Activated gamma-delta T cell (primary cell): ENCODE measurements at places on chromosomes 11 and 22.

GRCh38 chr11:2779499-2779980 lies 79.7 kb upstream of the KCNQ1OT1 start:
- no peak for DNase-seq

DNA sequence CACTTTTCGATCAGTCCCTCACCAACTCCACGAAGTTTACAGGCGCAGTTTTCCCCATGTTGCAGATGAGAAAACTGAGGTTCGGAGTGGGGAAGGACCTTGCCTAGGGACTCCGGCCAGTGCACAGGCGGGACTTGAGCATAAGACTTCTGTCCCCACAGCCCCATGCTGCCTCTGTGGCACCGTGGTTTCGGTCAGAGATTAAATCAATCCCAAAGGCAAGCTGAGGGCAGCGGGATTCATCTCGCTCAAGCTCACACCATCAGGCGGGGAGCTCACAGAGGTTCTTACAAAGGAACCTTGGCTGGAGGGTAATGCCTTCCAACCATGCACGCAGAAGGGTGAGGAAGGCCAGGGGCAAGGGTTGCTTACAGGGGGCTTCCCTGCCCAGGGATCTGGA lies 115.5 kb downstream of the PHF21B start:
- no peak for DNase-seq

DNA sequence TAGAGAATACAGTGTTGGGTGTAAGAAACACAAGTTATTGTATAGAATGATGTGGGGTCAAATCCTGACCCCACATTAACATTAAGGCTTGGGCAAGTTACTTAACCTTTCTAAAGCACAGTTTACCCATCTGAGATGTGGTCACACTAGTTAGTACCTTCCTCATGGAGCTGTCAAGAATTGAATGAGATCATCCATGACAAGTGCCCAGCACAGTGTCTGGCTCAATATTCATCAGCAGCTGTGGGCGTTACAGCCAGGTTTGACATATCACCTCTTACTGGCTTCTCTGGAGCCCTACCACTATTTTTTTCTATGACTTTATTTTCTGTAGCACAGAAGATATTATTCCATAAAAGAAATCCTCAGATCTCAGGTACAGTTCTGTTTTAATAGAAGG lies 57.2 kb downstream of the SC5D start:
- no peak for DNase-seq

DNA sequence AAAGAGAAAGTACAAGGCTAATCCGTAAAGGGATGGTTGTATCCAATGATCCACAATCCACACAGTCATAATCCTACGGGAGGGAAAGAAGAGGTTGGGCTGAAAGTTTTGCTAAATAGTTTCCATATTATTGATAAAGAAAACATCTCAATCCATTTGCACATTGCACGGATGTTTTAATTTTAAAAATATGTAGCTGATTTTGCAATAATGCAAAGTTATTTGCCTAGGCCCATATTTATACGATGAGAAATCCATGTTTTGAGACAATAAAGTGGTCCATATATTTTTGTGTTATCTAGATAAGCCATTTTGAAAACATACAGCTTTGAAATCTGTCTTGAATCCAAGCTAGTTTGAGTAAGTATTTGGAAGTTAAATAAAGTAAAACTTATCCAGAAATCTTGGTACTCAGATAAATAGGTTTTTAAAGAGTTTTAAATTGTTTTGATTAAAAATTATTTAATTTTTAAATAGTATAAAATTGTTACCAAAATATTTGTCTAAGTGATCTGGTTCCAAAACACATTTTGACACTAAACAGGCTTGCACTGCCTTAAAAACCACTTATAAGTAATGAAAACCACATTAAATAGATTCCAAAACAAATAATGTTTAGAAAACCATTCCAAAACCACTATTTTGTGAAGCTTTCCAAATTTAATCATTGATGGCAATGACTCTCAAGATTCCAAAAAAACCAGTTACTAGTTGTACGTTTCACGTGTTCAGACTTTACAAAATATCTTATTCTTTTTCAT lies 38.2 kb upstream of the PAMR1 start:
- no peak for DNase-seq

DNA sequence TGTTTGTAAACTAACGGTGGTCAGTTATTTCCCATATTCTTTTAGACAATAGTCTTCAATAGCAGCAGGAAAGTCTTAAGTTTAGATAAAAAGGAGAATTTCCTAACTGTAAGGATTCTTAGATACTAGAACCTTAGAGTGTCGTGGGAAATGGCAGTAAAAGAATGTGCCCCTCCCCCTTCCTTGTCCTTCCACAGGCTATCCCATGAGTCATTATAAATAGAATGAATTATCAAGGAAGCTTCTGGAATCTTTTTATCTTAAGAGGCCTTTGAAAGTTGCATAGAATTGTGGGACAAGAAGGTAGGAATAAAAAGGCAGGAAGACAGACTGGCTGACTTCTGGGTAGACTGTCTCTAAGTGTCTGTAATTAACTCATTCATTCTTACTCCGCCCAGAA lies 165.2 kb upstream of the TBCEL start:
- DNase-seq: no peak

DNA sequence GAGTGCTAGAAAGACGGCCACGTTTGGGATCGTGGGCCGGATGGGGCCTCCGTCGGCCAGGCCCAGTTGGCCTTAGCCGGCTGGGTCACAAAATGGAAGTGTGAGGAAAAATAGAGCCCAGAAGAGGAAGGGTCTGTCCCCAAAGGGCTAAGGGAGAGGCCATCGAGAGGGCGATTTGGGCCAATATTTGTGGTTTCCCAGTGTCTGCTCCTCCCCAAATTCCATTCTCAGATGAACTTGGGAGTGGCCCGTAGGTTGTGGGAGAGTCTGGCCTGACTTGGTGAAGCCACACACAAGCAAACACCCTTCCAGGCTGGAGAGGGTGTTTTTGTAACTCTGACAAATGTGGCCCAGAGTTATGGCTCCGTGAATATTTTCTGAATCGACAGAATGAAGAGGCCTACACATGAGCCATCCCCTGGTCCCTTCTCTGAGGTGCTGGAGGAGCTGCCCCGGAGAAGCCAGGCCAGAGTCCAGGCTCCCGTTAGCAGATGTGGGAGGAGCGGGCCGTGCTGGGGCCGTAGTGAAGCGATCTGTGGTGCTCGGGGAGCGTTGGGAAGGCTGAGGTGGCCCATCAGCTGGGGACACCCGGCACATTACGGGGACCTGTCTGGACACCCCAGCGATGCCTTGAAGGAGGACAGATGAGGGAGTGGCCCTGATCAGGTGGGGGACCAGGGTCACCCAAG lies 73.5 kb upstream of the PPARA start:
- DNase-seq: no peak

- no peak for DNase-seq
Observed at GRCh38 chr22:46071451-46072109, 78.7 kb upstream of the PPARA start.

GRCh38 chr22:28742562-28742962 lies 723 bp downstream of the HSCB start:
- no peak for DNase-seq

DNA sequence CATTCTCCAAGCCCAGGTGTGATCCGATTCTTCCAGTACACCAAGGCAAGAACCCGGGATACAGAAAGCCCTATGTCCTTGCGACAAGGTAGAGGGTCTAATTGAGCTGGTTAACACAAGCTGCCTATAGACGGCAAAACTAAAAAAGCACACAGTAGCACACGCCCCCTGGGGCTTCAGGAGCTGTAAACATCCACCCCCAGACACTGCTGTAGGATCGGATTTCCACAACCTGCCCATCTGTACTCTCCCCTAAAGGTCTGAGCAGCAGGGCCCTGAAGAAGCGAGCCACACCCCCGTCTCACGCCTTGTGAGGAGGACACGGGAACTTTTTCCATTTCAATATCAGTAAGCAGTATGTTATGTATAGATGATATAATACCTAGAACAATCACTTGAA lies 624.7 kb downstream of the BUD13 start:
- DNase-seq: no peak

DNA sequence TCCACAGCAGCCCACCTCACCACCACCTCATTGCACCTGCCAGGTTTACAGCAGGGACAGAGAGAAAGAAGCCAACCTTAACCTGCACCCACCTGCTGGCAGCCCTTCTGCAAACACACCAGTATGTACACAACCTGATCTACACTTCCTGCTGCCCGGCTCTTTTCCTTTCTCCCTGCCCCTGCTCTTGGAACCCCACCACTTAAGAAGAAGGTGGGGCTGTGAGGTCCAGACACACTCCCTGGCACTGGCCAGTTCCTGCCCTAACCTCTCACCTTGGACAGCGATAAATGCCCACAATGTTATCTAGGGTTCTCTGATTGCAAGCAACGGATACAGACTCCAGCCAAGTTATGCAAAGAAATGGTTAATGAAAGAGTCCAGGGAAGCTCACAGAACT lies 10.8 kb upstream of the SLC35C1 start:
- no peak for DNase-seq

DNA sequence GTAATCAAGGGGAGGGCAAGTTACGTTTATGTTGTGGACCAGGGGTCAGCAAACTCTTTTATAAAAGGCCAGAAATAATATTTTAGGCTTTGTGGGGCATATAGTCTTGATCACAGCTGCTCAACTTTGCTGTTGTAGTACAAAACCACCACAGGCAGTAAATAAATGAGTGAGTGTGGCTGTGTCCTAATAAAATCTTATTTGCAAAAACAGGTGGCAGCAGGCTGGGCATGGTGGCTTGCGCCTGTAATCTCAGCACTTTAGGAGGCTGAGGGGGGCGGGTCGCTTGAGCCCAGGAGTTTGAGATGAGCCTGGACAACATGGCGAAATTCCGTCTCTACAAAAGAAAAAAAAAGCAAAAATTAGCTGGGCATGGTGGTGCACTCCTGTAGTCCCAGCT lies 57.9 kb upstream of the NUP160 start:
- no peak for DNase-seq

DNA sequence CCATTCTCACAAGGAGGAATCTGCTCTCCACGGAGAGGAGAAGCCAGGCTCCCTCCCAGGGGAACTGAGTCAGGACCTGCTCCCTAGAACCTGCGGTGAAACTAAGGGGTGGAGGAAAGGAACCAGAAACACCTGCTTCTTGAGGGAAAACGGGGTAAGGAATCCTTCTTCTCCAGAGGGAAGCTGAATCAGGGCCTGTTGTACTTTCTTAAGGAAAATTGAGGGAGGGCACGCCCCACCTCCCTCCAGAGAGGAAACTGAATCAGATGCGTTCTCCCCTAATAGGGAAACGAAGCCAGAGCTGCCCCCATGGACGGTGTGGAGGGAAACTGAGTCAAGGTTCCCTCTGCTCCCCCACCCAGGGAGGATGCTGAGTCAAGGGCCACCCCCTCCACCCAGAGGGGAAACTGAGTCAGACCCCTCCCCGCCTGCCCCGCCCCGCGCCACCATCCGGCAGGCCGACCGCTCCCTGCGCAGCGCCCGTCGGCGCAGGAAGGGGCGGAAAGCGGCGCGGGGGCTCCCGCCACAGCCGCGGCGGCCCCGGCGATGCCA lies 393 bp downstream of the RELA start:
- DNase-seq: no peak

- DNase-seq: no peak
Observed at GRCh38 chr11:72088076-72088808, 7.6 kb downstream of the LRRC51 start.
